ENCODE measurements at places on chromosomes 3 and 15.

DNA sequence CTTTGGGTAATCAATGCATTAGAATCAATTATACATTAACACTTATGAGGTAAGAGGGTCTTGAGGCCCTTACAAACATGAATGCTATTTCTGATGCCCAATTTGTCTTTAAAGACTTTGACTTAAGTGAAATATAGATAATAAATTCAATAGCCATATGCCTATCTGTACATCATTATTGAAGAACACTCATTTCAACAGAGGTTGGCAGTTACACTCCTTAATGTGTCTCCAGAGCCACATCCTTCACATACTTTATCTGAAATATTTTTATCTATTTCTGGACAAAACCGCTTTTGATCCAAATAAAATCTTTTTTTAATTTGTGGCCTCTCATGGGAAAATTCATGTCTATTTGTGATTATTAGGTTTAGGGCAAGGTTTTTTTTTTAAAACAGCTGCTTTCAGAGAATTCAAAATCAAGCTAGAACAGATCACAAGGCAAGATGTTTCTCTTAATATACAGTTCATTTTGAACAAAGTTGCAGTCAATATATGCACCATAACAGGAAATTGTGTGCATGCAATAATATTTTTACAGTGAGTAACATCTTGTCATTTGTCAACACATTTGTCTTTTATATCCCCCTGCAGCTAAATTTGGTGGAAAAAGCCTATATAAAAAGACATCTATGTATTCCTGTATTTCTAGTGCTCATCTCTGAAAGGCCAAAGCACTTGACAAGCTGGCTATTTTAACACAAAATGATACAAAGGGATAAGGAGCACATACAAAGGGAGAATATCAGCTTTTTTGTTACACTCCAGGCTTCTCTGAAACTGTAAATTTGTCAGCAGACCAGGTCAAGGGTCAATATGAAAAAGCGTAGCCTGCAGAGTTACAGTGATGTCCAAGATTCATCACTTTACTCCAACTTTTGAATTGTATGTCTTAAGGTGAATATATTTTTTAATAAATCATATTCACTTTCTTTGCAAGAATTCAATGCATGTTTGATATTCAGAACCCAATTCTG lies 146.2 kb upstream of the DPH6 start:
- no peak for DNase-seq

DNA sequence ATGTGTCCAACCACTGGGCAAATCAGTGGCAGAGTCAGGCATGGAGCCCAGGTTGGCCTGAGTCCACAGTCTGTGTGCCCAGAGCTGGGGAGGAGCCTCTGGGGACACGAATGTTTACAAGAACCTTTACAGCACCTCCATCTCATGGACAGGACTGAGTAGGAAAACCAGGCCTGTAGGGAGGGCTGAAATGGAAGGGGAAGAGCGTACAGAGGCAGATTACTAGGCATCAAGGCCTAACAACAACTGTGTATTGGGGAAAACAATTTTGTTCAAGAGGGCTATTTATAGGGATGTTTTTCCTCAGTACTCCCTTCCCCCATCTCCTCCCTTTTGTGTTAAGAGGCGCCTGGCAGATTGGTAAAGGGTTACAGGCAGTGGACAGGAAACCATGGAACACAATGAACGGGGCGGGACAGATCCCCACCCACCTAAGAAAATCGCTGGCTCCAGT lies 15.1 kb upstream of the ARHGAP31 start:
- DNase-seq = no peak

GRCh38 chr3:58334013-58334321 lies 1.3 kb downstream of the PXK start:
- DNase-seq = no peak

- DNase-seq = no peak
Measured at GRCh38 chr3:87413814-87414213, 137.4 kb upstream of the POU1F1 start.

DNA sequence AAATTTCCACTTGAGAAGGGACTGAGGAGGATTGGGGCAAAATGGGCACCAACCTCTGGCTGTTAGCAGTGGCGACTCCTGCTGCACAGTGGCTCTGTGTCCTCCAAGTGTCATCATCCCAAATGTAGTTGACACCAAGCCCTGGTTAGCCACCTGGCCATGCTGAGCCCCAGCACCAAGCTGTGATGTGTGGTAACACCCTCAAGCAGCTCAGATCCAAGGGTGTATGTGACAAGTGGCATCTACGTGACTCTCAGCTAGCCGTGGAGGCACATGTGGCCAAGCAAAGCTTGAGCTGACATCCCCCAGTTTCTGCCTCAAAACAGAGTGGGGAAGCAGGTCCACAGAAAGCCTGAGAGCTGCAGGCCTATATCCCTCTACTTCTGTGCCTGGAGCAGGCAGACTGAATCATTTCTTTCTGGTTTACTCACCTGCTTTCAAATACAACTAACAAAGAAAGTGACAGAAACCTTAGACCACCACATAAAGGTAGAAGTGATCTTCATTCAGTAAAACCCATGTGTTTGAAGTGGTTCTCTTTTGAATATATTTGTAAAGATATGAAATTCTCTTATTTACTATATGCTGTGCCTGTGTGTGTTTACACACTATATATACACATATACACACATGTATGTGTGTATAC lies 40.0 kb downstream of the FOXP1 start:
- no peak for DNase-seq

DNA sequence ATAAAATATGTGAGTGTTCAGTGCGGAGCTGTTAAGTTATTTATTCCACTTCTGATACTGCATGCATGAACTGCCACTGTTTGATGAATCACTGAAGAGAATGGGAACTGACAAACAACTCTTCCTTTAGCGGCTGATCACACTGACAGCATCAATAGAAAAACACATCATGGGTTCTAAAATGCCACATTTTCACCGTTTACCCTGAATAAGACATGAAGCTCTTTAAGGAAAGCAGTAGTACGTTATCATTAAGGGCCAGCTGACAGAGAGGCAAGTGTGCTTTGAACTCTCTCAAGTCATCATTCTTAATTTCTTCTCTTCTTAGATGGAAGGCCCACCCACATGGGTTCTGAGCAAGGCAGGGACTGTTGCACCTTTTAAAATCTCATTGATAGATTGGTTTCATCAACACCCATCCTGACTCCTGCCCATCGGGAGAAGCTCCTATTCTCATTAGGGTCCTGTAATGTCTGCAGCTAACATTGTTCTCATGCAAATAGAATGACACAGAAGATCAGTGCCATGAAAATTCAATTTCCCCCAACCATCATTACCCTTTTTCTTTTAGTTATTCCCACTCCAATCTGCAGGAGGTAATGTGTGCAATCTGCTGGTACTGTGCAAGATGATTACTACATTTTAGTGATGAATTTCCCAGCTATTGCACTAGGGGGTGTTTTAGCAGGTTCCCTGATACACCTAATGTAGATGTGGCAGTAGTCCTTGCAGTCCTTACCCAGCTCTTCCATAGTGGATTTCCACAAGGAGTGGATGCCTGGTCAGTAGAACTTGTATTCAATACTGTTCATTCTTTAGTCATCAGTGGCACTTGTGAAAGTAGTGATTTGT lies 119.1 kb downstream of the ROBO2 start:
- DNase-seq = no peak

- no peak for DNase-seq
Measured at GRCh38 chr3:78728406-78729145, 1039.2 kb downstream of the ROBO1 start.

GRCh38 chr3:38655708-38656300 lies 6.3 kb upstream of the SCN5A start:
- DNase-seq = no peak

- DNase-seq = no peak
Measured at GRCh38 chr3:128703561-128703960, 22.4 kb upstream of the RAB7A start.

GRCh38 chr3:179493260-179493659 lies 42.0 kb upstream of the GNB4 start:
- DNase-seq = no peak

DNA sequence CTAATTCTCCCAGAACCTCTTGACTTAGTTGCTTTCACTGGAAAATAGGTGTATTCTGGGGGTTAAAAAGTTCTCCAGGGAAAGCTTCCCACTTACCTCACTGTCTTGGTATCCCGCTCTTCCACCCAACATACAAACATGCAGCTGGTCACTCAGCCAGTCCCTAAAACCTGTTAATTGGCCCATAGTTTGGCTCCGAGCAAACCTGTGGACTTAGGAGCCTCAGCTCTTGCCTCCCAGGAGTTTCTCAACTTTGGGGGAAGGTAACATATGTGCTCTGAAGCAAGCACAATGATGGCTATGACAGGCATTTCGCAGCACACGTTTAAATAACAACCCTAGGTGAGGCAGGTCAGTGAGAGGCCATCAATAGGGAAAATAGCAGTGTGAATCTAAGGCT lies 25.8 kb upstream of the LRRFIP2 start:
- no peak for DNase-seq

GRCh38 chr3:197926418-197926817 lies 23.6 kb upstream of the RPL35A start:
- DNase-seq = peak; percentile 6

- DNase-seq = no peak
Measured at GRCh38 chr3:170044271-170044670, 6.5 kb downstream of the GPR160 start.

DNA sequence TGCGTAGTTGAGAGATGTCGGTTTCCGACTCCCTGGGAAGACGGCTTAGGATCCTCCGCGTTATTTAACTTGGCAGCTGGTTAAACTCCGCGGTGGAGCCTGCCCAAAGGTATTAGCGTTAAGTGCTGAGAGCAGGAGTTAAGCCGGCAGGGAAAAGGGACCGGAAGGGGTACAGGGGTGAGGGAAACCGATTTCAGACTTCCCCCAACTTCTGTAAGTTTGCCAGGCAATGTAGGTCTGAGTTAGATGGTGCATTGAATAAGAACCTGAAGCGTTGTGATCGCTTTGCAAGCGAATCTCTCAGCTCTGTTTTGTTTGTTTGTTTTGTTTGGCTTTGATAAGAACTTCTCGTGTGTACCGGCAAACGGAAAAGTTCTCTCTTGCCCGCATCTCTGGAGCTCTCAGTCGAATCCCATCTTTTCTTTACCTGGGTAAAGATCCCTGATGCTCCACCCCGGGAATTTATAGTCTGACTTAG lies 6.0 kb upstream of the FEZF2 start:
- no peak for DNase-seq

DNA sequence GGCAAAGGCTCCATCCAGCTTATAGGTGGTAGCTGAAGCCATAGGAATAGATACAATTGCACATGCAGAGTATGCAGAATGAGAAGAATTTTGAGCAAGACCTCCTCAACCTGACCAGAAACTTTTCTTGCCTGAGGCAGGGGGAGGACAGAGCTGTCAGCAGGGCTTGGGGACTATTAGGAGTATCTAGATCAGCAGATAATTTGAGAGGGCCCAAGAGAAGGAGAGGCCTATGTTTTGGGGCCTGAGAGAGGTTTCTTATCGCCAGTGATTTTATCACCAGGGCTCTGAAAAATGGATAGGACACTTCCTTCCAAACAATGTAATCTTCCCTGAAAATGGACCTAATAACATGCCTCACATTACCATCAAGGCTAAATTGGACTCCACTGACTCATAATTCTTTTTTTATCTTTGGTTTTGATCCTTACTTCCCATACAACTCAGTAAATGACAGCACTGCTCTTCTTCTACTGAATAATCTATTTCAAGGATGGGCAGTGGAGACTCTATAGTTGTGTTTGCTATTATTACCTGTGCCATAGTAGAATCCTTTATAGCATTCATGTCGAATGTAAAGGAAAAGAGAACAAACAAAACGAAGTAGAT lies 15.8 kb upstream of the RAMAC start:
- no peak for DNase-seq

DNA sequence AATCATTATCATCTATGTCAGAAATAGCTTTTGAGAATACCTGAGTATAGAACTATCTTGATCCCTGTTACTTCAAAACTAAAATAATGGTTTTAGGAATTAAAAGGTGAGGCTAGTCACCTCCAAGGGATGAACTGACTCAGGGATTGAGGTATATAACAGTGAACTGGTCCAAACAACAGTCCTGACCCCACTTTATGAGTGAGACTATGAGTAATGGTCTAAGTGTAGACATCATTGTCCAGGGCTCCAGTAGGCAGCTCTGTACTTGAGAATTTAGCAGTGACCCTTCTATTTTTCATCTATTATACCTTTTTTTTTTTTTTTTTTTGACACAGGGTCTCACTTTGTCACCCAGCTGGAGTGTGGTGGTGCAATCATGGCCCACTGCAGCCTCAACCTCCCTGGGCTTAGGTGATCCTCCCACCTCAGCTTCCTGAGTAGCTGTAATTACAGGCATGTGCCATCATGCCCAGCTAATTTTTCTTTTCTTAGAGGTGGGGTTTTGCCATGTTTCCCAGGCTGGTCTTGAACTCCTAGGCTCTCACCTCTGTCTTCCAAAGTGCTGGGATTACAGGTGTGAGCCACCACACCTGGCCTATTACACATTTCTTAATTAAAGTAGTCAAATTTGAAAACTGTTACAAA lies 36.3 kb downstream of the MLH1 start:
- DNase-seq = no peak

DNA sequence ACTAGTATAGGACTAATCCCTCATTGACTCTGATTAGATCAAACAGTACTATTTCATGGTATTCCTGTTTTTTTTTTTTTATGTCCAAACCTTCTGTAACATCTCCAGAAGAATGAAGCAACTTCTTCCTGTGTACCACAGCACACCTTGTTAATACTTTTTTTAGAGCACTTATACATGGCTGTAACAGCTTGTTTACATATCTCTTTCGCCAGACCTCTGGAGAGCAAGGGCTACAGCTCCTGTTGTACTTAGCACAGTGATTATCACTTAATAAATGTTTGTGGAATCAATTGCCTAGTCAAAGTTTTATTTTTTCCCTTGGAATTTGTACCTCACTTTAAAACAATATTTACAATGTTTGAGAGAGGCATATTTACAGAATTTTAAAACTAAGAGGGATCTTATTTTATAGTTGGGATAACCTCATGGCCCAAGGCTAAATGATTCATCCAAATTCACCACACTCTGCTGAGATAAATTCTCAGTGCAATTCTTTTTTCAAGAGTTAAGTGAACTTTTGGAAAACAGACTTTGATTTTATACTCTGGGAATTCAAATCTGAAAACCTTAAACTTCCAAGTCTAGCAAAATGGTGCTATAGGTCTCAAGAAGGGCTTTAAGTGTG lies 9.2 kb upstream of the GATM start:
- no peak for DNase-seq
